ENCODE measurements at places on chromosomes 16 and 17.

DNA sequence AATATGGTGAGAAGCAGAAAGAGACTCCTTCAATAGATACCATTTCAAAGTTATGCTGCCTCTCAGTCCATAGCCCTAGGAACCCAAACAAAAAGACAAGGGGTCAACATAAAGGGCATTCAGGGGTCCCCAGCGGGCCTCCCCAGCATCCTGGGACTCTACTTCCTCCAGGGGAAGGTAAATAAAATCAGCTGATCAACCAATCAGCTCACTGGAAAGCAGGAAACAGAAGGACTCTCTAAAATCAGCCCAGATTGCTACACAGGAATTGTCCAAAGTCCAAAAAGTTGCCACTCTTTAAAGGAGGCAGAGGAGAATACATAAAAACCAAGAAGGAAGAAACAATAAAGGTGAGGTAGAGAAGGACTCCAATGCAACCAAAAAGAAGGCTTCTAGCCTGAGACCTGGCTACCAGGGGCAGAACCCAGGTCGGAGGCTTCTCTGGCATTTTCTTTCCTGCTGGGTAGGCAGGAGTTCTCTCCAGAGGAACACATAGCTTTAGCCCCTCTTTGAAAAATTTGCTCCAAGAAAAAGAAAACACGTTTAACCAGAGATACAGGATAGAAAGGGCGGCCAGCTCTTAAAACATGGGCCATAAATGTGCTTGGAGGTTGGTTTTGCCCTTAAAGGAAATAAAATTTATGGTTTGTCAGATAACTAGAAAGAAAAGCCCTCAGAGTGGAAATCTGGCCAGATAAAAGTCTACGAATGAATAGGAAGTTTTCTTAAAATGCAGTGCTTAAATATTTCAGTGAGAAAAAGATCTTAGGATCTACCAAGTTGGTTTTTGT, 404.6 kb downstream of the SOX9 start:
- DNase-seq = no peak

GRCh38 chr16:46747777-46748651, at the start of gene MYLK3:
Gene MYLK3, minus strand, starts transcription at chr16:46748344. Its CDS starts 151 bp downstream, at chr16:46748193.
- no peak for DNase-seq

DNA sequence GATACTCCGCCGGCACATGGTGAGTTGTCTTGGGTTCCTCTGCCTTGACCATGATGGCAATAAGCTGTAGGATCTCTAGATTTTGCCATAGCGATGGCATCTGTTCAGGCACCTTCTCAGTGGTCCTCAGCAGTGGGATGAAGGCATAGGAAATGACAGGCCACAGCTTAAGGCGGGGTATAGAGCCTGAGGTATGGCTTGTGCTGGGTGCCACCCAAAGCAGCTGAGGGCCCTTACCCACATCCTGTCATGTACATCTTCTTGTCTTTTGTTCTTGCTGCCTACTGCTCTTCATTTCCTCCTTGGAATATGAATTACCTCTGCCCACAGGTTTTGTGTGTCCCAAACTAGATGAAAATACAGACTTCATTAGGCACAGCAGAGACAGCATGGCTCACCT, 29.5 kb downstream of the KAT7 start:
- DNase-seq = peak; percentile 19

DNA sequence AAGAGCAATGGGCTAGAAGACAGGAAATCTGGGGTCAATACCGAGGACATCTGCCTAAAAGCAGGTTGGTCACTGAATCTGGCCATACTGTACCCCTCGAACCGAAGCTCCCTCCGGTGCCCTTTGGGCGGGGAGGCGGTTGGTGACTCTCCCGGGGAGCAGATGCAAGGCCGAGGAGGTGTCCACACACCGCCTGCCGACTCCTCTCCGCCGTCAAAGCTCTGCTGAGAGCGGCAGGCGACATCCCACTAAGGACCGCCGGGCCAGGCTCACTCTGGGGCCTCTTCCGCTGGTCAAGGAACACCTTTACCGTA, 458 bp downstream of the ZNF200 start:
- DNase-seq = no peak

DNA sequence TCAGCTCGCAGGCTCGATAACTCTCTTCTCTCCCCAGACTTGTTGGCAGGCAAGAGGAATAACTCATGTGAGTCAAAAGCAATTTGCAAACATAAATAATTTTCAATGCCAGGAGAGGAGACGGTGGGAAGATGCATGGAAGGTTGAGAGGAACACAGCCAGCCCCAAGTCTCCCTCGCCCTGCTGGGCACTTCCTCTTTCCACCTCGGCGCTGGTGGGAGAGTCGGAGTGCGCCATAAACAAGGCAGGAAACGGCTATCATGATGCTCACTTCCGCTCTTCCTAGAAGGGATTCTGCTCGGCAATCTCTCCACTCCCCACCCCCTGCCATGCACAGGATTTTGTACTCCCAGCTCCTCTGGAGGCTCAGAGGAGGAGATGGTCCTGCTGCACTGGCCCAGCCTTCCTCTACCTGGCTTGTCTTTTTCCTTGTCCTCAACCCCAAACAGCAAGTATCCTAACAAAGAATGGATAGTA, 13.0 kb downstream of the CBX4 start:
- no peak for DNase-seq

- DNase-seq = no peak
Observed at GRCh38 chr17:44402564-44403172, 13.2 kb upstream of the ITGA2B start.

DNA sequence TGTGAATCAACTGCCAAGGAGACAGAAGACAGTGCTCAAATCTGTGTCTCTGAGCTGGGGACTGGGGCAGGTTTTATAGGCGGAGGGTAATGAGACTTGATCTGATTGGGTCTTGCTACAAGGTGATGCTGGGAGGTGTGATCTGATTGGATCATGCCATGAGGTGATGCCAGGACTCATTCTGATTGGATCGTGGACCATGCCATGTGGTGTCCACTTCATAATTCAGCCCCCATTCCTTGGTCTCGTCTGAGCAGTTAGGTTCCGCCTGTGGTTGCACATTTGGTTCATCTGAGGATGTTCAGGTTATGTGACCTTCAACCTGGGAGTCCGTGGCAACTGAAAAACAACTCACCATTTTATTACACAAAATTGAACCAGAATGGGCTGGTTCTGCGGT, 41.0 kb downstream of the OTOA start:
- no peak for DNase-seq

GRCh38 chr16:69937465-69937951, 13.6 kb upstream of the CLEC18A start:
- DNase-seq = no peak

DNA sequence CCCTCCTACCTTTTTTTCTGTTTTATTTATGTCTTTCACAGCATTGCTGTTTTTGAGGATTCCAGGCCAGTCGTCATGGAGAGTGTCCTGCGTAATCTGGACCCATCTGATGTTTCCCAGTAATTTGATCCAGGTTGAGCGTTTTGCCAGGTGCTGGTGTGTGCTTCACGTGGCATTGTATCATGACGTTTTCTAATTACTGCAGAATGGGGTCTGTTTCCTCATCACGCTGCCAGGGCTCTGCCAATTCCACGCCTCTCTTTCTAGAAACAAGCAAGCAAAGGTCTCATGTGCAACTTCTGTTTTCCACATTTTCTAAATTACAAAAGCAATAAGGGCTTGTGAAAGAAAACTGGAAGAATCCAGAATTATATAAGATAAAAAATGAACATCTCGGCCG, 28.3 kb upstream of the BHLHA9 start:
- DNase-seq = no peak

DNA sequence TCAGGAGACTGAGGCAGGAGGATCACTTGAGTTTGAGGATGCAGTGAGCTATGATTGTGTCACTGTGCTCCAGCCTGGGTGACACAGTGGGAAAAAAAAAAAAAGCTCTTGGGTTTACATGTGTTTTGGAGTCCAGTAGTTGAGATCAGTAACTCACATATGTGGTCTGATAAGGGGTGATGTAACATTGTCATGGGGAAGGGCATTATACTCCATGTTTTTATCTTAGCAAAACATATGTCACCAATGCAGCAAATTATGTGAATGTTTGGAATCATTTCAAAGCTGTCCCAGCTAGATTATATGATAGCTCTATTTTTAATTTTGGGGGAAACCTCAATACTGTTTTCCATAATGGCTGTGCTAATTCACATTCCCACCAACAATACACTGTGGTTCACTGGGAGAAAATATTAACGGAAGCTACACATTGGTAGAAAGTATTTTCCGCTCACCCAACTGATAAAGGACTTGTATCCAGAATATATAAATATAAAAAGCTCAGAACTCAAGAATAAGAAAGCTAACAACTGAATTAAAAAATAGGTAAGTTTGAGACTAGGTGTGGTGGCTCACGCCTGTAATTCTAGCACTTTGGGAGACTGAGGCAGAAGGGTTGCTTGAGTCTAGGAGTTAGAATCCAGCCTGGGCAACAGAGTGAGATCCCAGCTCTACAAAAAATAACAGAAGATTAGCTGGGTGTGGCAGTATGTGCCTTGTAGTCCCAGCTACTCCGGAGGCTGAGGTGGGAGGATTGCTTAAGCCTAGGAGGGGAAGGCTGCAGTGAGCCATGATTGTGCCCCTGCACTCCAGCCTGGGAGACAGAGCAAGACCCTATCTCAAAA, 224.1 kb upstream of the TBX2 start:
- no peak for DNase-seq

DNA sequence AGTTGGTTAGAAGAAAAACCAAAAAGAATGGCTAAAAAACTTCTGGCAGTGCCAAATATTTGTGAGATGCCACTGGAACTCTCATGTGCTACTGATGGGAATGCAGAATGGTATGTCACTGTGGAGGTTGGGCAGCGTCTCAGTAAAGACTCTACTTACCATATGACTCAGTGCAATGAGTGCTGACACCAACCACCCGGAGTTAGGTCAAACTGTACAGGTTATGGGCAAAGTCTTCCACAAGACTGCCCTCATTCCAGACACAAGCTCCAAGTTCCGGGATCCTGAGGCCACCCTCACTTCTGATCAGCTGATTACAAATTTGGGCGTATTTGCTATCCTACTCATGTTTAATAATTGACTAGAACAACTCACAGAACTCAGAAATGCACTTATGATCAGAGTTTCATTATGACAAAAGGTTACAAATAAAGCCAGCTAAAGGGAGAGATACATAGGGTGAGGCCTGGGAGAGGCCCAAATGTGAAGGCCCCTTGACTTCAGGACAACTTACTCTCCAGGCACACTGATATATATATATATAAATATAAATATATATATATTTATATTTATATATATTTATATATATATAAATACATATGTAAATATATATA, 114.9 kb downstream of the TRIM37 start:
- DNase-seq = no peak

DNA sequence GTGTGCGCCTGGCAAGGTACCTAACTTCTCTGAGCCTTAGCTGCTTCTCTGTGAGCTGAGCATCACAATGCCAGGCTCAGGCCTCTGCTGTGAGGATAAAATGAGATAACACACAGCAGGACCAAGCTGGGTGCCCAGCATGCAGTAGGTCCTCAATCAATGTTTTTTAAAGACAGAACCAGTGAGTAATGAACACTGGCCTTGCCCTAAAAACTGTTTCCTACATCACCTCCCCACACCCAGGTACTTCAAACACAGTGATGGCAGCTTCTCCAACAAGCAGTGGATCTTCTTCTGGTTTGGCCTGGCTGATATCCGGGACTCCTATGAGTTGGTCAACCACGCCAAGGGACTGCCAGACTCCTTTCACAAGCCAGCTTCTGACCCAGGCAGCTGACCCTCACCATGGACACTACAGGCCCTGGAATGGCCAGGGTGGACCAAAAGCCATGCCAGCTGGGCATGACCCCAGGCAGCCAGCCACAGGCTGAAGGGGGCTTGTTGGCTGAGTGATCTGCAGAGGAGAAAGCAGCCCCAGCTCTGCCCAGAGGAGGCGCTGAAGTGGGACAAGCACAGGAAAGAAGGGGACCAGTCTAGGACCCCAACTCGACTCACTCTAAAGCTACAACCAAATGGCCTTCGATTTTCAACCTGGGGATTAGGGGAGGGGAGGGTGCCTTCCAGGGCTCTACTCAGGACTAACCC, 3.9 kb downstream of the NAGS start:
- DNase-seq = no peak

DNA sequence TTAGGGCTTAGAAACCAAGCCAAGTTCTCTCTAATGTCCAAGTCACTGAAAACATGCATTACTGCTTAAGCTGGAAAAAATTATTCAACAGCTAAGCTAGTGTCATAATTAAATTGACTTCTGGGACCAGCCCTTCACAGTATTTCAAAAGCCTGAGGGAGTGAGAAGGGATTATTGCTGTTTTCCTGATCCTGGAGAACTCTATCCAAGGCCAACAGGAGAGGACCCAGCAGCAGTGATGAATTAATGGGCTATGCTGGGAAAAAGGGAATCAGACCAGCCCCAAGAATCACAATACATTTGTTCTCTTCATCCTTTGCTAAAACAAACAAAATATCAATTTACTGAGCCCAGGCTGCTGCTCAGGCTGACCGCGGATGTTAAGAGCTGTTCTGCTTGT, 34.5 kb upstream of the CLEC3A start:
- DNase-seq = no peak

DNA sequence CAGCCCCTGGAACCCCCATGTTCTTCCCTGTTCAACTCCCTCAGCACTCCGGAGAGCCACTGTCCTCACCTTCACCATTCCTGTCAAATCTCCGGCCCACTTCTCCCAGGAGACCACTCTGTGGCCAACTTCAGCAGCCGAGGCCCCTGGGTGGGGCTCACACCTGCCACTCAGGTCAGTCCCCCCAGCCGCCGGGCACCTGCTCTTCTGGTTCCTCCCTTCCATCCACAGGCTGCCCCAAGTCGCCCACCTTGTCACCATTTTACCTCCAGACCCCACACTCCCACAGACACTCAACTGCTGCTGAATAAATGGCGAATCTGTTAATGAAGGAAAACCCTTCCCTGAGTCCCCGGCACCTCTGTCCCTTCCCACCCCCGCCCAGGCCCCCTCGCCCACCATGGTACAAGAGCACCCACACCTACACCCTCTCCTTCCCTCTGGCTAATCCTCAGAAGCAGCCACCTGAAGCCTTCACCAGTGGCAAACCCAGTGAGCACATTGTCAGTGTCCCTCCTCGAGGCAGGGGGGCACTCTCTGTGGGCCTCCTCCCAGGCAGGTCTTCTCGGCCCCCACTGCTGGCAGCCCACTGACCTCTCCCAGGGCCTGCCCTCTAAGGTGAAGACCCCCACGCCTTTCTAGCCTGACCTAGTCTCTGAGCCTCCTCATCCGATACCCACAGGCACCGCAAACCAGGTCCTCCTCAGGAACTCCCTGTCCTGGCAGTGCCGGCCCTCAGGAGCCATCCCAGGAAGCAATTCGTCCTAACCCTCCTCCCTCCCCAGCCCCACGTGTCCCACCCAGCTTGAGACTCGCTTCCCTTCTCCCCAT, 8.2 kb downstream of the CANT1 start:
- no peak for DNase-seq

DNA sequence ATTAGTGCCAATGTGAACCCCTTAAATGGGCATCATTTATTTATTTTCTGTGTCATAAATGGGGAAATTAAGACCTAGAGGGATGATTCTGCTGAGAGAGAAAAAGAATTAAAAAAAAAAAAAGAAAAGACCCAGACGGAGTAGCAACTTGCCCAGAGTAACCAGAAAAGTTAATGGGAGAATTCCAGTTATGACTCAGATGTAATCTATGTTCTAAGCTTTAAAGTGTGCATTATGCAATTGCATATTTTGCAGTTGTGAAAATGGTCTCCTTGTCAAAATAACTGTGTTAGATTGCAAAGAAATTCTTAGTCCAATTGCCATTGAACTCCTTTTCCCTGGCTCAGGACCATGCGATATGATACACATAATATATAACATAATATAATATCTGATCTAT, 38.6 kb upstream of the TBX2 start:
- DNase-seq = no peak

Data from activated naive CD4-positive, alpha-beta T cell treated with anti-CD3 and anti-CD28 coated beads, Interleukin-2, amount 50 U/mL, for 16 hours (primary cell).